Stromal cell of bone marrow (primary cell): ENCODE measurements at places on chromosomes 12 and 14.

GRCh38 chr12:12715128-12715458, 2.1 kb upstream of the CDKN1B start:
- DNase-seq = no peak

DNA sequence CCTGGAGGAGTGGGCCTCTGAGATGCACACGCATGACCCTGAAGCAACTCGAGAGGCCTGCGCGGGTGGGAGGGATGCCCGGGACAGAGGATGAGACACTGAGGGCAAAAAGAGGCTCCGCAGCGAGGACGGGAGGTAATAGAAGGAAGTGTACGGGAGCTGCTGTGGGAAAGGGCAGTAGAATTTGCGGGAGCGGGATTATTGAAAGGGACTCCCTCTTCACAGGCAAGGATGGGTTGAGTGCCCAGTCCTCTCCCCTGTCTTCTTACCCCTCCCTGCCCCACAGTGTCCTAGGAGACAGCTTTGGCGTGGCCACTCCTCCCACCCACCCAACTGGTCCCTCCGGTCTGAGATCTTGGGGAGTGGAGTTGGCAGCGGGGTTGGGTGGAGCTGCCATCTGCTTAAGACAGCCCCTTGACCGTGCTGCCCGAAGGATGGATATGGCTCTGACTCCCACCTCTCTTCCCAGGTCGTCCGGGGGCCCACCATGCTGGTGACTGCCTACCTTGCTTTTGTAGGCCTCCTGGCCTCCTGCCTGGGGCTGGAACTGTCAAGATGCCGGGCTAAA, 15.7 kb upstream of the ESPL1 start:
- no peak for DNase-seq

GRCh38 chr12:1533602-1534304, 60.6 kb downstream of the FBXL14 start:
- DNase-seq = no peak

- DNase-seq = no peak
Observed at GRCh38 chr12:115849262-115849943, 428.1 kb downstream of the MED13L start.

DNA sequence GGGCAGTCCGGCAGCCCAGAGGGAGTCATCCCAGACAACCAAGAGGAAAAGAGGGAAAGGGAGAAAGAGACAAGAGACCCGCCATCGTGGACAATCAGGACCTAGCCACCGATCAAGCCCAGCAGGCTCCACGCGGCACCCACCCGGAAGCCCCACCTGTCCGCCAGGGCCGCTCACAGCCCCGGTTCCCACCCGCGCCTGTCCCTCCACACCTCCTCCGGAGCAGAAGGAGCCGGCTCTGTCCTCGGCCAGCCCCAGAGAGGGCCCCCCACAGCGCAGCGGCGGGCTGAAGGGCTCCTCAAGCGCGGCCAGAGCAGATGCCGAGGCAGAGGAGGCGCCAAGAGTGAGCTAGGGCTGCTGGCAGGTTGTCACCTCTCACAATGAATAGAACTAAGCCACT, 784.7 kb upstream of the FBXO33 start:
- DNase-seq = no peak

- DNase-seq = no peak
Observed at GRCh38 chr14:72524295-72524629, 369.6 kb downstream of the DPF3 start.

GRCh38 chr12:61272441-61272840, 987.8 kb upstream of the USP15 start:
- no peak for DNase-seq

- no peak for DNase-seq
Observed at GRCh38 chr14:89325959-89326358, 91.1 kb downstream of the FOXN3 start.

- DNase-seq = no peak
Observed at GRCh38 chr12:33223956-33224355, 215.7 kb downstream of the SYT10 start.

DNA sequence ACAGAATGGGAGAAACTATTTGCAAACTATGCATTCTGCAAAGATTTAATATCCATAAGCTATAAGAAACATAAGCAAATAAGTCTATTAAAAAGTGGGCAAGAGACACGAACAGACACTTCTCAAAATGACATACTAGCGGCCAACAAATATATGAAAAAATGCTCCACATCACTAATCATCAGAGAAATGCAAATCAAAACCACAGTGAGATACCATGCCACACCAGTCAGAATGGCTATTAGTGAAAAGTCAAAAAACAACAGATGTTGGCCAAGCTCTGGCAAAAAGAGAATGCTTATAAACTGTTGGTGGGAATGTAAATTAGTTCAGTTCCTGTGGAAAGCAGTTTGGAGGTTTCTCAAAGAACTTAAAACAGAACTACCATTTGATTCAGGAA, 121.3 kb downstream of the KCNMB4 start:
- no peak for DNase-seq
